ENCODE measurements at places on chromosomes 4 and X. TPM values are rescaled to one million over a fixed set of nuclear protein-coding genes. Genes with fewer than 3 reads are reported as not detected.

The SPARCL1 gene
- not detected for total RNA-seq

GRCh38 chrX:23497919-23498318 is 163.3 kb downstream of the PTCHD1 start:
- no peak for DNase-seq

DNA sequence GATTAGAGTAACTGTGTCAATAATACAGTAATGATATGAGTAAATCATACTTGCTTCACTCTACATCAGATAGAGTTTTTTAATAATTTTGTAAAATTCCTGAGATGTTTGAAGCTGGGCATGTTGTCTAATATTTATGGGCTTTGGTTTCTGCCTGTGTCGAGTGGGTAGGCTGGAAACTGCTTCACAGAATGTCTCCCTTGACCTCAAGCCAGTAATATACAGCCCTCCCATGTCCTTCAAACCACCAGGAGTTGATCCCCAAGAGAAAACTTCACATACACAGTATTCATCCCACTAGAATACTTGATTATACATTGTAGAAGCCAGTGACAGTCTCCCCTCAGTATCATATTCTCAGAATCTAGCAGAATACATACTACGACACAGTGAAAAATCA is 284.8 kb upstream of the TENM3 start:
- DNase-seq: no peak

DNA sequence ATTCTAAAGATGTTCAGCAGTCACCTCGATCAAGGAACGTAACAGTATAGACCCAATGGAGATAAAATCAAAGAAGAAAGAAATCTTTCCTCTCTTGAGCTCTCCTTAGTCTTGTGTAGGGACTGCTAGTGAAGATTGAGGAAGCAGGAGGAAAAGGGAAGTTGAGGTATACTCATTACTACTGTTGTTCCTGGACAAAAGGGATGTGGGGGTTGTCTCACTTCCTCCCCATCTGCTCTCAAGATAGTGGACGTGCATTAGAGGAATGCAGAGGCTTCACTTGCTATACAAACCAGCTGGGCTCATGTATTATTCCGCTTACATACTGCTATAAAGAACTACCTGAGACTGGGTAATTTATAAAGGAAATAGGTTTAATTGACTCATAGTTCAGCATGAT is 208.9 kb upstream of the ARHGEF9 start:
- DNase-seq: no peak

GRCh38 chr4:2497931-2498330 is 29.0 kb downstream of the RNF4 start:
- no peak for DNase-seq

The RAB33A gene
- 18.6 TPM for total RNA-seq

GRCh38 chr4:78544678-78545077 is 6.9 kb upstream of the ANXA3 start:
- no peak for DNase-seq

All from hematopoietic multipotent progenitor cell (in vitro differentiated cells).